Stimulated activated CD4-positive, alpha-beta T cell treated with anti-CD3 and anti-CD28 coated beads, TNF-alpha, amount 100 ng/mL, for 48 hours (primary cell): ENCODE measurements at places on chromosomes 2 and 18.
A peak's percentile ranks its signal among the peaks of the same experiment; 100 is the strongest.

DNA sequence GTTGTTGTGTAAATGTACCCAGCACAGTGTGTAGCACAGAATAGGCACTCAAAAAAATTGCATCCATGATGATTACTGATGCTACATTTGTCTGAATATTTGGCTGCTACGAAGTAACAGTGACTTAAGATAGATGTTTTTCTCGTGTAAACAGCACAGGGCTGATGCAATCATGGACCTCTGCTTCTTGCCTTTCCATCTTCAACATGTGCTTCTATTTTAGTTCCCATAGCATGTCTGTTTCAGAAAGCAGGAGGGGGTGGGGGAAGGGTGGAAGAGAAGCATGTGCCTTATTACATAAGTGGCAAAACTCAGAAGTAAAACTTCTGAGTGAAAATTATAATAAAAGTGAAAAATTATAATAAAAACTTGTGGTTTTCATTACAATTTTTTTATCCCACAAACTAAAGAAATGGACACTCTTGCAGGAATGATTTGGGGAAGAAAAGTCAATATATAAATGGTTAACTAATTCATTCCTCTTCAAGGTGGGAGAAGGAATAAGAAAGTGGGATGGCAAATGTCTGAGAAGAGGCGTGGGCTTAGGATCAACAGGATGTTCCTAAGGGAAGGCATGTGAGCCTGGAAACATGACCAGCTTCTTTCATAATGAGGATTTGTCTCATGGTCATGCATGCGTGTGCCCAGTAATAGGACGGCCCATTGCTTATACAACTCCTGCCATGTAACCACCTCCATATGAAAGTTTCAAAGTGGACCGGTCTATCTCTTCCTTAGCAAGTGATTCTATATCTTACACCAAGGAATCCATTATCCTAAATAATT, 27.2 kb downstream of the CCBE1 start:
- no peak for DNase-seq

- no peak for DNase-seq
These were observed 9.3 kb downstream of the RDH14 start for GRCh38 chr2:18551169-18551568.

DNA sequence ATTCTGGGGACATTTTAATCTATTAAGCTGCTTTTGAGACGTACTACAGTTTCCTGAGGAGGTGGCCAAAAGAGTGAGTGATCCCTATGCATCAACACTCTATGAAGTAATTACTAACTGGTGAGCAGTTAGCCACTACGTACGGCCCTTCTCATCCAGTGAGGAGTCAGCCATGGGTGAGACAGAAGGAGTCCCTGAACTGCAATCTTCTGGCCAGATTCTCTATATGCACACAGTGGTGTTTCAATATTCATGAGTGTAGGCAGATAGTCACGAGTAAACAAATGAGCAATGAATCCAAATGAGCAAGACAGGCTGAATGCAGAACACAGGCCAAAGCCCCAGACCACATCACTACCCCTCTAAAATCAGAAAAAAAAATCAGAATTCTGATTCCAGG, 29.8 kb upstream of the TMEM214 start:
- DNase-seq, result no peak

- DNase-seq, result no peak
These were observed 25.9 kb downstream of the ALS2 start for GRCh38 chr2:201754717-201755415.

DNA sequence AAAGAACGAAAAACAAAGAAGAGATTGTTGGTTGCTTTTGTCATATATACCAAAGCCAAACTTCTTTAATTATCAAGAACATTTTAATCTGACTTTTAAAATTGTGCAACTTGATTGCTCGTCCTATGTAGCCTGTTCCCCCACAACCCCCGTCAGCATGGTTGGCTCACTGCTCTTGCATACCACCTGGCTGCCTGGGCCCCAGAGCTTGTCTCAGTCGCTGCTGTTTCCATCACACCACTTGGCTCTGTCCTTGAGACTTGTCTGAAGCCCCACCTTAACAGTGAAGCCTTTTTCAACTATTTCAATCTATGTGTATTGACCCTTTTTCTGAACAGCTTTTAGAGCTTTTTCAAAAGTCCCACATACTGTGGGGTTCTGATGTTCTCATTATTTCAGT, 270.8 kb downstream of the ZNF407 start:
- no peak for DNase-seq

DNA sequence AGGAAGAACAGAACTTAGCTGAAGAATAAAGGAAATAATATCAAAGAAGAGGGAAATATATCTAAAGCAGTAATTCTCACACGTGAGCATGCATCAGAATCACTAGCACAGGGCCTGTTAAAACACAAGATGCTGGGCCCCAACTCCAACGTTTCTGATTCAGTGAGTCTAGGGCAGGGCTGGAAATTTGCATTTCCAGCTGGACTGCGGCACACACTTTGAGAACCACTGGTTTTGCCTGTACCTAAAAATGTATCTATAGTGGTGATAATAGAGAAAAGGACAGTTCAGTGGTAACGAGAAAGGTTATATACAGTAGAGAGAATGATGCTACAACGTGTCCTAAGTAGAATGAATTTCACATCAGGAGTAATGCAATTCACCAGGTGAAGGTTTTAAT, 11.2 kb downstream of the REV1 start:
- DNase-seq, result no peak

DNA sequence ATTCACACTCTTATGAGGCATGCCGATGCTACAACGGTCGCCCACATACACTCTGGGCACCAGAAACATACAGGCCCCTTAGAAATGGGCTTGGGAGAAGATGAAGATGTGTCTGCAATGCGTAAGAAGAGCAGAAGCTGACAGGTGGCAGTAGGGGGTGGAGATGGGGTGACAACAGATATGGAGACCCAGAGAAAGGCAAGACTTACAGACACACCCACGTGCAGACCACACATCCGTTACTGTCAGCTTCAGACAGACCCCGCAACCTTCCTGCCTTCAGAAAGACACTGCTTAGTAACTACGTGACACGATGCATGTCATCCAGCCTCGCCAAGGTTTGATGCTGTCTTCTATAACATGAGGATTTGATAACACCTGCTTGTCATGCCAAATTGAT, 89.5 kb downstream of the ZFP36L2 start:
- DNase-seq, result peak; percentile 67

DNA sequence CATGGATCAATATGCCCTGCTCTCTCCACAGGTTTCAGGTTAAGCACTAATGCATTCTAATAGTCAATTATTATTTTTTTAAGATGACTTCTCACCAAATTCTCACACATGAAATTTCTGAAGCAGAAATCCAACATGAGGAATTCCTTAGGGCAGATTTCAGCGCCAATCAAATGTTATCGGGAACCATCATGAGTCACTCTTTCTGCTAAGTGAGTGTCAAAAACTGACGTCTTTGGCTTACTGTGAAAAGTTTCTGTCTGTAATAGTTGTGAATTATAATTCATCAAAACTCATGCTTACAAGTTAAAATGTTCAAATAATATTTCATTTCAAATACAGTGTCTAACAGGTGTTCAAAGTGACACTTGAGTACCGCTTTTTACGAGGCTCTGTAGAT, 1038.6 kb downstream of the SOCS6 start:
- DNase-seq, result no peak

- DNase-seq, result no peak
These were observed 220.4 kb upstream of the TFPI start for GRCh38 chr2:187774551-187775071.

GRCh38 chr2:60641811-60642788, 88.6 kb upstream of the BCL11A start:
- DNase-seq, result peak; percentile 10

DNA sequence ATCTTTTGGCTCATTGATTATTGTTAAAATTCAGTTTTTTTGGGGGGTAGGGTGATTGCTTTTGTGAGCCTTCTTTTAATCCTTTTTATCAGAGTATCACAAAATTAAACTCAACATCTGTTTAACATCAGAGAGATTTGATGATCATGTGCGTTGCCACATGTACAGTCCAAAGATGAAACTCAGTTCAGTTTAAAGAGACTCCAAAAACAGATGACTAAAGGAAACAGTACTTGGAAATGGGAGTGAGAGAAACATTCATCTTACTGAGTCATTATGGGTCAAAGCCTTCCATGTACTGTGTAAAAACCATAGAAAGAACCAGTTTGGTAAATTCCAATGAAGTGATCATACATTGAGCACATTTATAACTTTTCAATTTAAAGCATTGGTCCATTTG, 53.0 kb downstream of the LYPD6 start:
- DNase-seq, result no peak

DNA sequence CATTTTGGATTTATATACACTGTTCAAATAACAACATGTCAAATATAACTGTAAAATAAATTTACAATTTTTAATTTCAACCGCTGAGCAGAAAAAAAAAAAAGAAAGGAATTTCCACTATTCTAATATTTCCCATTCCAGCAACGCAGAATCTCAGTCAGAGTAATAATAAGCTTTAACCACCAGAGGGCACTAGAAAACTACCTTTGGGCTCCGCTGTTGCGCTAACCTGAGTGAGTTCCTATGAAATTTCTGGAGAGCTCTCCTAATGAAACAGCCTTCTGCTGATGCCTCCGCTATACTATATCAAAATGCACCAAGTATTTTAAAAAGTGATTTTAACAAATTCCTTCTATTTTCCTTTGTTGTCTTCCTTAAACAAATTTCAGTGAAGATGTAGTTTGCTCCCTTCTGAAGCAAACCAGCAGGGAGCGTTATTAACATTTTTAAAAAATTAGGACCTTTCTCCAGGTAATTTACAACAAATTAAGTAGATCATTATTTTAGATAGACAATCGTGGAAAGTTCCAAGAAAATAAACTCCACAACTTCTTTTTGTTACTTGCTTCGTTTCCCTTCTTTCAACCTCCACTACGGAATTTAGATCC, 23.0 kb downstream of the ERMN start:
- DNase-seq, result peak; percentile 14

- DNase-seq, result peak; percentile 2
These were observed at the start of gene FAM237A for GRCh38 chr2:206642075-206643025. Gene FAM237A (plus strand): TSS chr2:206642487. CDS start chr2:206644237, 1,750 bp downstream.

DNA sequence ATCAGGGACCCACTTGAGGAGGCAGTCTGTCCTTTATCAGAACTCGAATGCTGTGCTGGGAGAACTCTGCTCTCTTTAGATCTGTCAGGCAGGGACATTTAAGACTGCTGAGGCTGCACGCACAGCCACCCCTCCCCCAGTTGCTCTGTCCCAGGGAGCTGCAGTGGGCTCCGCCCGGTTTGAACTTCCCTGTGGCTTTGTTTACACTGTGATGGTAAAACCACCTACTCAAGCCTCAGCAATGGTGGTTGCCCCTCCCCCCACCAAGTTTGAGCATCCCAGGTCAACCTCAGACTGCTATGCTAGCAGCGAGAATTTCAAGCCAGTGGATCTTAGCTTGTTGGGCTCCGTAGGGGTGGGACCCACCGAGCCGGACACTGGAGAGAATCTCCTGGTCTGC, 11.8 kb upstream of the LHCGR start:
- no peak for DNase-seq

DNA sequence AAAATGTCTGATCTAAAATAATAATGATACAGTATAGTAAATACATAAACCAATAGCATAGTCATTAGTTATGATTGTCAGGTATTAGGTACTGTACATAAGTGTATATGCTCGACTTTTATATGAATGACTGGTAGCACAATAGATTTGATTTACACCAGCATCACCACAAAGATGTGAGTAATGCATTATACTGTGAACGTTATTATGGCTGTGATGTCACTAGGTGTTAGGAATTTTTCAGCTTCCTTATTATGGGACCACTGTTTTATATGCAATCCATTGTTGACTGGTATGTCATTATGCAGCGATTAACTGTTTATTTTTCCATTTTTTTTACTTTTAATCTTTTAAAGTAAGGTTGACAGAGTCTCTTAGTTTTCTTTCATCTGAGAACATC, 23.7 kb downstream of the ATP9B start:
- no peak for DNase-seq
